HepG2 (cell line): ENCODE measurements at places on chromosomes 12 and 14.

- DNase-seq = no peak
These were observed 29.7 kb downstream of the EML1 start for GRCh38 chr14:99822800-99823455.

- no peak for DNase-seq
These were observed 27.1 kb upstream of the PCED1B start for GRCh38 chr12:47052274-47052673.

GRCh38 chr12:88624911-88625310, 44.6 kb upstream of the KITLG start:
- DNase-seq = no peak

DNA sequence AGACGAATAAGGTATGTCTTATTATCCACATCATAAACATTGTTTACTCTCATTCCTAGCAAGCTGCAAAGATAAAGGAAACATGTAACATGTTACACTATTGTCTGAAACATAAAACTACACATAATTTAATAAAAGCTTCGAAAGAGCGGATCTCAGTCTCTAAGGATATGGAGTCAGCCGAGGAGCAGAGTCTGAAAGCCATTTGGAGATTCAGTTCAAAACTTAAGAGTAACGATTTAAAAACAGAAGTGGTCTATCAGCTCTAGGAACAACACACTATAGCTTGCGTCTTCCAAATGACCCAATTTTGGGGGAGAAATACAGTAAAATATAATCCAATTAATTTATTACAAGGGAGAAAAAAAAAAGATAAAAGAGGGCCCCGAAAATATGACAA, 775 bp downstream of the NEMF start:
- DNase-seq = no peak

DNA sequence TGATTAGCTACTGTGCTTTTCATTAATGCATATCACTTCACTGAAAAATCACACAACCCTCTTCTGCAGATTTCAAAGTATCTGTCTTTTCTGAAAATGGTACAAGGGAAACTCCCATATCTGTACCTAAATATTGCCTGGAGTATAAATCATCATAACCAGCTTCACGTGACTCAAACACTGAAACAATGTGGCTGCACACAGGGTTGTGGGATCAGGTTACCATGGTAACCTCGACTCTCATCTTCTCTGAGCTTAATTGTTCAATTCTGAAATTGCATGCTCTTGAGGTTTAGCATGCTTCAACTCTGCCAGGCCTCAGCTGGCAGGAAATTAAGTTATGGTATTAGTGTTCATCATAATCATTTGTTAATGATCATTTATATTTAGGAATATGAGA, 77.5 kb upstream of the CPSF6 start:
- DNase-seq = no peak

DNA sequence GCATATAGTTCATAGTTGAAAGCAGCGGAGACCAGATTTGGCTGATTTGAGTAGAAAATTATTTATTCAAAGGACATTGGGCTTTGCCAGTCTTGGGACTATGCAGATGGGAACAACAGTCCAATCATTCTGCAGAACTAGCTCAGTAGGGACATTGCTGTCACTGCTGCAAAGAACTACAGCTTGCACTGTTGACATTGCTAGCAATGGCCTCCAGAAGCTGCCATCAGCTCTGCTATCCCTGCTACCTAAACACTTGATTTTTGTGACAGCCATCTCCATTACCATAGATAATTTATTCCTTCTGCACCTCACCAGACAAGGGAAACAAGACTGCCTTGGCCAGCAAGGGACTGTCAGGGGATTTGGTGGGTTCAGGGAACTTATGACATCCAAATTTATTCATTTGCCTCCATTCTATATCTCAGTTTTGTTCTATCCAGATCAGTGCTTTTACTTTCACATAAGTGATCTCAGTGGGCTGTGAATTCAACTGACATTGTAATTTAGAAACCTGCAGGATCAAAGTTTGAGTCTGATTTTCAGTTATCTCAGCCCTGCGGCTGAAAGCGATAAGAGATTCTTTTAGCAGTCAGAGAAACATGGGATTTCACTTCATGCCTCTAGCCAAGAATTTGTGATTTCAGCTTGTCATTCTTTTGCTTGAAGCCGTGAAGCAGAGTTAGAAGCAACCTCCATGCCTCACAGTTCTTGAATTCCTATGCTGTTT, 136.7 kb upstream of the FBXO33 start:
- no peak for DNase-seq

- no peak for DNase-seq
These were observed 5.4 kb downstream of the MAGOHB start for GRCh38 chr12:10607885-10608458.

GRCh38 chr12:131773582-131774221, 54.5 kb upstream of the MMP17 start:
- DNase-seq = no peak

GRCh38 chr12:66188584-66189485, at the start of gene IRAK3:
TSS of gene IRAK3 (plus strand) at chr12:66189214. CDS start at chr12:66189300, 86 bp downstream.
- no peak for DNase-seq

DNA sequence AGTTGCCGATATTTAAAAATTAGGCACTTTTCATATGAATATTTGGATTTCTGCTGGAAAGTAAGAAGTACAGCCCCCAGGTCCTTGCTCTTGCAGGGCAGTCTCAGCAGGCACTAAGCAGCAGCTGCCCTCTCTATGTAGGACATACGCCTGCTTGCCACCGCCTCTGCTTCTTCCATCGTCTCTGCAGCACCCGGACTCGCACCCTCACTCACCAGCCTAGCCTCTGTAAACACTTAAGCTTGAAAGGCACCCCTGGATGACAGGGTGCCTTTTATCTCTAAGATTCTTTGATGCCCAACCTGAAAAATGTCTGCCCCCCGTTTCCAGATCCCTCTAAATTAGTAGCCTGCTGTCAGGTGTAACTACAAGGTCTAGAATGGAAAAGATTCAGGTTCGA, 19.0 kb downstream of the OTUB2 start:
- DNase-seq = no peak

- DNase-seq = no peak
These were observed 18.5 kb upstream of the EML1 start for GRCh38 chr14:99774556-99775307.

GRCh38 chr14:91396959-91397815, 20.4 kb downstream of the CCDC88C start:
- no peak for DNase-seq

DNA sequence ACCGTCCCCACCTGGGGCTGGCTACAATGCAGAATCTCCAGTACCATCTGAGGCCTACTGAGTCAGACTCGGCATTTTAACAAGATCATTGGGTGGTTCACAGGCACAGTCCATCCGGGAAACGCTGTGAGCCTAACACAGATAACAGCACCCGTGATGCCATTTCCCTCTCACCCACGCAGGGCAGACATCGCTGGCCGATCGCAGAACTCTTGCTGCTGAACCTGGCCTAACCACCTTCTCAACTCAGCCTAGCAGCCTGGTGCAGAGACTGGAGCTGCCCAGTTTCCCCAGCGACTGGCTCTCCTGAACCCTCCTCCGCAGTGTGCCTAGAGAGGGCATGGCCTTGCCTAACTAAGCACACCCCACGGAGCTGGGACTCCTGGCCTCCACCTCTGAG, 83.3 kb downstream of the NCOR2 start:
- no peak for DNase-seq

DNA sequence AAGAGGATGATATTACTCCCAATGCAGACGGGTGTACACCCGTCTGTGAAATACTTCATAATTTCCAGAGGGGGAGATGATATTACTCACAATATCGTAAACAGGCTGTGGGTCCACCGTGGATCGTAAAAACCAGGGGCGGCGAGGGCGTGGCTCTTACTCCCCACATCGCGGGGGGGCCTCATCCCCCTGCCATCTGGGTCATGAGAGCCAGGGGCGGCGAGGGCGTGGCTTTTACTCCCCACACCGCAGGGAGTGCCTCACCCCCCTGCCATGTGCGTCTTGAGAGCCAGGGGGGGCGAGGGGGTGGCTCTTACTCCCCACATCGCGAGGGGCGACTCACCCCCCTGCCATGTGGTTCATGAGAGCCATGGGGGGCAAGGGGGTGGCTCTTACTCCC, 86.2 kb upstream of the GNG2 start:
- no peak for DNase-seq

GRCh38 chr14:104938960-104939359, 14.3 kb downstream of the PLD4 start:
- DNase-seq = no peak

- DNase-seq = no peak
These were observed 981 bp downstream of the SLC48A1 start for GRCh38 chr12:47773858-47774580.

DNA sequence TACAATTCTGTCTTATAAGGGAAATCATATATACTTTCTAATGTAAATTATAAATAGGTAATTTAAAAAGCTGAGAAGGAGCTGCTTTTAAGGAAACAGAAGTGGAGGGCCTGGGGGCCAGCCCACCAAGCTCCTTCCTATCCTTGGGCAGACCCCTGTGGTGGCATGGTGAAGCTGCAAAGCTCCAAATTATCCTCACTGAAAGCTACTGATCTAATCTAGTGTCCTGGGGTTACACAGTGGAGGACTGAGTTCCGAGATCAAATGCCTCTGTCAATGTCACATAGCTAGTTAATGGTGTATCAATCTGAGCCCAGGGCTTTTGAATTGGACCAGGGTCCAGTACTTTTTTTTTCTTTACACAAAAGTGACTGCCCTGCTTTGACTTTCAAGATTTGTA, 355.4 kb downstream of the CEP128 start:
- DNase-seq = no peak

DNA sequence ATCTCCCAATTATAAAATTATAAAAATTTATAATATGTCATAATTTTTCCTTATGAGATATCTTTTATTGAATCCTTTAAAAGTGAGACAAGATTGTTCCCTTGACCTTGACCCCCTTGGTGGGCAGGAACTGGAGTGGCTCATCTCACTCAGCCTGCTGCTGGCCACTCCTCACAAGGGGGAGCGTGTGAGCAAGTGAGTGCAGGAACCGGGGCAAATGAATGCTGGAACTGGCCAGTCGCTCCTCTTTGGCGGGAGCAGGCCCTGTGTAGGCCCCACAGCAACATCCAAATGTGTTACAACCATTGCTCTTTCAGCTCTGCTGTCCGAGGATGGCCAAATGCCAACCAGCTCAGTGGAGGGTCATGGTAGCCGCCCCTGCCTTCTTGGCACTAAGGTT, 178.8 kb downstream of the ETNK1 start:
- DNase-seq = no peak

- no peak for DNase-seq
These were observed 185.5 kb upstream of the PRMT8 start for GRCh38 chr12:3305464-3305863.

DNA sequence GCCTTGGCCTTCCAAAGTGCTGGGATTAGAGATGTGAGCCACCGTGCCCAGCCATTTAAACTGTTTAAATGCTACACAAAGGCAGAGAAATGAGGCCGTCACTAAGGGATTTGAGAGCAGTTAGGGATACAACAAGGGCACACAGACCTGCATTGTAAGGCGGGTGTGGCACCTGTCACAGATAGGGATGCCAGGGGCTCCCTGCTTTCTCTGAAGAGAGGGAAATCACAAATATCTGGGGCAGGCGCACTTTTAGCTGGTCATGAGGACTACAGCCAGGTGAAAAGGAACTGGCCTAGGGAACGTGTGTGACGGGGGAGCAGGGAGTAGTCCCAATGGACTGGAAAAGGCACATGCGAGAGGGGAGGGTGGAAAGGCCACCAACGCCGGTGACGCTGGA, 9.7 kb downstream of the SSH1 start:
- no peak for DNase-seq

- DNase-seq = no peak
These were observed 374.2 kb downstream of the PRKD1 start for GRCh38 chr14:29553427-29553826.

DNA sequence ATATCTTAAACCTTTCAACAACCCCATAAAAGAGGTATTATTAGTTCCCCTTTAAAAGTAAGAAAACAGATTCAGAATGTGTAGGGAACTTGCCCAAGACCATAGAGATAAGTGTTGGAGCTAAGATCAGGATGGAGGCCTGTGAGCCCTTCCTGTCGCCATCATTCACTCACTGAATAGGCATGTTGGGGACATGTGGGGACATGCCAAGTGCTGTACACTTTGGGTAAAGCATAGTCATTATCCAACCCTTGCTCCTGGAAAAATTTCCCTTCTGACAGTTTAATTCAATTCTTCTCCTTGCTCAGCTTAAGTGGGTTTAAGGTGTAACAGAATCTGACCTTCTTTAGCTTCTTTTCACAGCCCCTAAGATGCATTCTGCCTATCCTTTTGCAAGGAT, 28.0 kb upstream of the C12orf42 start:
- DNase-seq = no peak

DNA sequence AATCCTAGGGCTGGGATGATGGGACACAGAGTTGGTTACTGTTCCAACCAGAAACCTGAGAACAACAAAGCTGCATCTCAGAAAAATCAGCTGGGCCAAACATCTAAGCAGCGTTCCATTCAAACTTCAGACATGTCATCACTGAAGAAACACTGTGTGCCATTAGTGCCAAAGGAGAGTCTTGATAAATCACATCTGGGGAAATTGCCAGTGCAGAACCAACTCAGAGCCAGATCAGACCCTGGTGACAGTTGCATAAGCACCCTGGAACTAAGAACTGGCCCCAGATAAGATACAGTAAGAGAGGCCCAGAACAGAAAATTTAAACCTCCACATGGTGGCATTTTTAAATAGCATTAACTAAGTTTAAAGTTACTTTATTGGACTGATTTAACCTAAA, 482.8 kb downstream of the PRKD1 start:
- DNase-seq = no peak

DNA sequence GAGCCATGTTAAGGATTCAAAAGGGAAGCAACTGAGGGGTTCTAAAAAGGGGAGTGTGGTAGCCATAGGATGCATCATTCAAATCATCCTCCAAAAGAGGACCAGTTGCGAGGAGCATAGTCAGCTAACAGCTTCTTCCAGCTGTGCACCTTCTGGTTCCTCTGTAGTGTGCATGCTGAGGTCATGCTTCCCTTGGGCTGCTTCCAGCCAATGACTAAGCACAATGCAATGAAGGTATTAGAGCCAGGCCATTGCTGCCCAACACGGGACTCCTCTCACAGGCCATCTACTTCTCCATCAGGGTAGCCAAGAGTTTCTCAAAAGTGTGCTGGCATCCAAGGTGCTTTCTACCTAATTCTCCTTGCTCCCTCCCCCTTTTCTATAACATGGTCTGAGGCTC, 69.2 kb upstream of the ARID2 start:
- no peak for DNase-seq

- DNase-seq = no peak
These were observed 49.8 kb downstream of the RIN3 start for GRCh38 chr14:92563359-92563758.

GRCh38 chr12:50803230-50803875, 39.4 kb upstream of the TMPRSS12 start:
- DNase-seq = no peak

- no peak for DNase-seq
These were observed 14.5 kb downstream of the R3HDM2 start for GRCh38 chr12:57416039-57416996.

GRCh38 chr12:123073962-123074801, 76.7 kb downstream of the PITPNM2 start:
- DNase-seq = no peak

DNA sequence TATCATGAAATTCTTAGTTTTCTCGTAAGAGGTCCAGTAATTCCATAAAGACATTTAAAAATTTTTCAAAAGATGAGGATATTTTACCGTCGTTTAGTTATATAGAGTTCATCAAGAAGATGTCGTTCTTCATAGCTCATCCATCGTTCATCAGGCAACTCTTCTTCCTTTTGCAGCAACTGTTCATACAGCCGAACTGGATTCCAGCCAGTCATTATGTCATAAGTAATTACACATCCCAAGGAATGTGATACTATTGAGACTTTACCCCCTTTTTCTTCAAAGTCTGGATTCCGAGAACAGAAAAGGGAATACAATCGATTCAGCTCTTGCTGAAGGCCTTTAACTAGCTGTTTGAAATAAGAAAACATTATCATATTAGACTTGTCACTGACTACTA, 90.3 kb downstream of the DDHD1 start:
- no peak for DNase-seq
